ENCODE measurements at places on chromosomes 6 and 20. TPM values are rescaled to one million over a fixed set of nuclear protein-coding genes. Genes with fewer than 3 reads are reported as not detected.

DNA sequence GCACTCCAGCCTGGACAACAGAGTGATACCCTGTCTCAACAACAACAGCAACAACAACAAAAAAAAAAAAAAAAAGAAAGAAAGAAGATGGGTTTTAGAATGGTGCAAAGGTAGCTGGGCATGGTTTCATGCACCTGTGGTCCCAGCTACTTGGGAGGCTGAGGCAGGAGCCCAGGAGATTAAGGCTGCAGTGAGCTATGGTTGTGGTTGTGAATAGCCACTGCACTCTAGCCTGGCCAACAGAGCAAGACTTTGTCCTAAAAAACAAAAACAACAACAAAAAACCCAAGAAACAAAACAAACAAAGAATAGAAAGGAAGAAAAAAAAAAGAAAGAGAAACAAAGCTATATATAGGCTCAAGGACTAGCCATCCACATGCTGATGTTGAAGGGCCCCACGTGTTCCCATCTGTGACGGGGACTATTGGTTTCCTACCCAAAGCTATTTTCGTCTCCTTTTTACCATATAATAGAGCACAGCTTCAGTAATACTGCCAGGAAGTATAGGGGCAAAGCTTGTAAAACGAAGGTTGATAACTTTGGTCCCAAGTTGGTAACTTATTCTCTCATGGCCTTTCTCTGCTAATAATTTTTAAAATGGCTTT, 7.9 kb upstream of the EEF1E1 start:
- DNase-seq: no peak
- H3K27me3 ChIP-seq: no peaks in the 10 kb centered on the region
- no peaks in the 10 kb centered on the region for H3K36me3 ChIP-seq

DNA sequence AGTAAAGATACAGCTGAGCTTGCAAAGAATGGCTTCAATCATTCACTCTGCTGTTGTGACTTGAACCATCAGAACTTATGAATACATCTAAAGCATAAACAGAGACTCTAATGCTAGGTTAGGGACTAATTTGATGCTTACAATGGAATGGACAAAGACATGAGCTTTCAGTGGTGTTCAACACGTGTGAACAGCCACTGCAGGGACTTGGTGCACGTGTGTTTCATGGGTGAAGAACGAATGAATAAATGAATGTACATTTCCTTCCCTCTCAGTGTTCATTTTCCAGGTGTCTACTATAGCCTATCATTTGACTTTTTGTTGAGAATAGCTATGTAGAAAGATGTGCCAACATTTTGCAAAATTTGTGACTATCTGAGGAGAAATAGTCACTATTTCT, 98.3 kb downstream of the VIP start:
- no peaks in the 10 kb centered on the region for H3K36me3 ChIP-seq
- H3K4me3 ChIP-seq: no peak overlapping the region
- H3K27me3 ChIP-seq: peaks cover 38% of the 10 kb centered on the region
- DNase-seq: no peak

DNA sequence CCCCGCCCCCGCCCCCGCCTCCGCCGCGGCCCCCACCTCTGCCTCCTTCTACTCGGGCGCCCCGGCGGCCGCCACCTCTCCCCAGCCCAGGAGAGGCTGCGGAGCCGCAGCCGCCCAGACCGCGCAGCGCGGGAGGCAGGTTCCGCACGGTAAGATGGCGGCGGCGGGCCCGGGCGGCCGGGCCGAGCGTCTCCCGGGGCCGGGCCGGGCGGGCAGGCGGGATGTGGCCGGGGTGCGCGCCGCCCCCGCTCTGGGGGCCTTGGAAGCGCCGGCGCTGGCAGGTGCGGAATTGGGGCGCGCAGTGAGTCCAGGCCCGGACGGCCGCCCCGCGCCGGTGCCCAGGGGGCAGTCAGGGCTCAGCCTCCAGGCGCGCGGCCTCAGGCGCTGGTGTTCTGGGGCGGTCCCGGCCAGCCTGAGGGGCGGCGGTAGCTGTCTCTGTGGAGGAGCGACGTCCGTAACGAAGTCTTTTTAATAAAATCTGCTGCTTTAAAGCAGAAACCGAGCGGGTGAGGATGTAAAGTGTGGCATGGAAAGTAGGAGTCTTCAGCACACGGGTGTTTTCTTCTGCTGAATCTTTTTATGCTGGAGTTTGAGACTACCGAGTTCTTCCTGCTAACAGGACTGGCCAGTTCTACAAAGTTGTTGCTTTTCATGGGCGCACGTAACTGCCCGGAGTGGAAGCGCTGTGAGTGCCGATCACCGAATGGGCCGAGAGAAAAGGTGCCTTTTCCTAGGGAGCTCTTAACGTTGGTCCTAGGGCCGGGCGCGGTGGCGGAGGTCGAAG, at the start of gene GID8:
Gene GID8, plus strand, starts transcription at position 43 of the 784 bp plus-strand sequence. CDS start 3,356 bp downstream, outside the sequence.
- peaks cover 12% of the 10 kb centered on the region for H3K4me1 ChIP-seq
- H3K27me3 ChIP-seq: no peaks in the 10 kb centered on the region
- H3K36me3 ChIP-seq: peaks cover 25% of the 10 kb centered on the region
- DNase-seq: peak; percentile 34

DNA sequence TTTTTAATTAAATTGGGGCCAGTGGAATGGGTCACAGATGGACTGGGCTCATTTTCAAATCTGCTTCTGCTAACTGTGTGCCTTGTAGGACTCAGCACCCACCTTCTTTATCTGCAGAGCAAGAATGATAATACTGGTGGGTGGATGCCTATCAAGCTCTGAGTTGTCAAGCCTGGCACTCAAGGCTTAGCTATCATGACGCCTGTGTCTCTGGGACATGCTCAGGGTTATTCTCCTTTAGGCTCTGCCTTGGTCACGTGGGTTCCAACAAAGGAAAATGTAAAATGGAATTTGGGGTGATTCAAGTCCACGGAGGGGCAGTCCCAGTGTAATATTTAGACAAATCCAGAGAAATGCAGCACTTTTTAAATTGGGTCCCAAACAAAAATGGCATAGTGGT, 202.3 kb downstream of the TSHZ2 start:
- H3K4me1 ChIP-seq: no peaks in the 10 kb centered on the region
- no peak overlapping the region for H3K27ac ChIP-seq
- H3K36me3 ChIP-seq: no peaks in the 10 kb centered on the region
- H3K27me3 ChIP-seq: no peaks in the 10 kb centered on the region

DNA sequence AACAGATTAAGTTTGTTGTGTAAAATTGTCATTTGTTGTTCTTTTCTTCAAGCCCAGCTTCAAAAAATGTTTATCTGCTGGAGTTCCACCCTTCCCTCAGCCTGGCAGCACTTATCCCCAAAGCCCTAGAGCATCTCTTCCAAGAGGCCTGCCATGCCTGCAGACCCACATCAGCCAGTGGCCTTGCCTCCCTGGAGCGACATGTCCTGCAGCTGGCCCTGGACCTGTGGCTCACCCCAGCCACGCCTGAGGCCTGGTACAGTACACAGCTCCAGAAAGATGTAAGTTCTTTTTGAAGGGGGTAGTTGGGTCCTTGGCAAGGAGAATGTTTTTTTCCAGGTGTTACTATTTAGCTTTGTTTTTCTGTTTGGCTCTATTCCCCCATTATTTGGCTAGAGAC, 124.8 kb downstream of the CD164 start:
- H3K36me3 ChIP-seq: no peaks in the 10 kb centered on the region
- no peaks in the 10 kb centered on the region for H3K27me3 ChIP-seq
- H3K4me1 ChIP-seq: no peaks in the 10 kb centered on the region
- DNase-seq: no peak
- no peak overlapping the region for H3K27ac ChIP-seq
- no peak overlapping the region for H3K4me3 ChIP-seq

DNA sequence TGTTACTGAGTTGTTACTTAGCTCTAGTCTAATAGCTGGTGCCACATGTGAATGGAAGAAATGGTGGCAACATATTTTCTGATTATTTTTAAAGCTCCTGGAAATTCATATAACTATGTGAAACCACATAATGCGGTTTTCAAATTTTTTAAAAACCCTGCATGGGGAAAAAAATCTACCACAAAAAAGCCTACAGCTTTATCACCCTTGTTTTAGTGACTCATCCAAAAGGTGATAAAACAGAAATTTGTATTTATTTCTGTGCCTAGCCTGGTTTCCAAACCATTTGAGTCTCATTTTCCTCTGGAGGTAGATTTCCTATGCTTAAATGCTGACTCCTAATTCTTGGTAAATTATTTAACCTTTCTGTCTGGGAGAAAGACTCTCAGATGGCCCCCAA, 5.4 kb upstream of the FBXO30 start:
- no peaks in the 10 kb centered on the region for H3K27me3 ChIP-seq
- DNase-seq: no peak
- peaks cover 2% of the 10 kb centered on the region for H3K36me3 ChIP-seq
- no peak overlapping the region for H3K4me3 ChIP-seq

GRCh38 chr6:36230371-36230770, 33.8 kb downstream of the BRPF3 start:
- H3K27me3 ChIP-seq: no peaks in the 10 kb centered on the region
- H3K27ac ChIP-seq: no peak overlapping the region
- no peak for DNase-seq
- peaks cover 40% of the 10 kb centered on the region for H3K36me3 ChIP-seq
- no peaks in the 10 kb centered on the region for H3K4me1 ChIP-seq
- H3K4me3 ChIP-seq: no peak overlapping the region

DNA sequence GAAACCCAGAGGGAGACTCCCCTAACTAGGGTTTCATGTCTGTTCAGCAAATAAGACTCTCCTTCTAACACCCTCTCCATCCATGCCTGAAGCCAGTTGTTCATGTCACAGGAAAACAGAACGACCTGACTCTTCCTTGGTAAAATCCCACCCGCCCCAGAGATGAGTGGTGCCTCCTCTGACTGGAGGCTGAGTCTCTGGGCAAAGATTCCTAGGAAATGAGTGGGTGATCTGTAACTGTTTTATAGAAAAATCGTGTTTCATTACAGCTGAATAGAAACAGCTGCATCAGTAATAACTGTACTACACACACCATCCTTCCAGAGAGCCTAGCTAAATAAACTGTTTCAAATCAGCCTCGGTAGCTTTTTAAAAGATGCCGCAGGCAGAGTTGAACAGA, 37.4 kb upstream of the MRPS10 start:
- no peak for DNase-seq
- no peak overlapping the region for H3K27ac ChIP-seq
- peaks cover 78% of the 10 kb centered on the region for H3K36me3 ChIP-seq
- H3K4me1 ChIP-seq: peaks cover 15% of the 10 kb centered on the region

- H3K36me3 ChIP-seq: no peaks in the 10 kb centered on the region
- peak; percentile 6 for DNase-seq
- no peak overlapping the region for H3K4me3 ChIP-seq
- H3K4me1 ChIP-seq: no peaks in the 10 kb centered on the region
- H3K27ac ChIP-seq: no peak overlapping the region
Measured at GRCh38 chr6:116476002-116476678, 15.0 kb downstream of the CALHM6 start.

DNA sequence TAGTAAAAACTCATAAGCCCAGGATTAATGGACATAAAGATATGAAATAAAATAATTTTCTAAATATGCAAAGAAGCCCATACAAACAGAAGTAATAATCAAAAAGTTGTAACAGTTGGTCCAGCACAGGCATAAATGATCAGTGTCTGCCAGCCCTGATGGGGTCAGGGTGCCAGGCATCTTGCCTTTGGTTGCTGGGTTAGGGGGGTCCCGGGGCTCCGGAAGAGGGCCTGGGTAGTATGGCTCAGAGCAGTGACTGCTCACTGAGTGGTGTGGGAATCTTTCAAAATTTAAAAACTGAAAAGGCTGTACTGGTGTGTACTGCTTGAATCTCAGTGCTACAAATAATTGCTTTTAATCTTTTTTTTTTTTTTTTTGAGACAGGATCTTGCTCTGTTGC, 7.7 kb upstream of the QKI start:
- no peaks in the 10 kb centered on the region for H3K36me3 ChIP-seq
- no peak overlapping the region for H3K4me3 ChIP-seq
- no peaks in the 10 kb centered on the region for H3K27me3 ChIP-seq
- no peak overlapping the region for H3K27ac ChIP-seq

GRCh38 chr20:19308146-19308545, 95.7 kb downstream of the SLC24A3 start:
- H3K4me1 ChIP-seq: no peaks in the 10 kb centered on the region
- no peak for DNase-seq
- no peaks in the 10 kb centered on the region for H3K27me3 ChIP-seq
- H3K27ac ChIP-seq: no peak overlapping the region

DNA sequence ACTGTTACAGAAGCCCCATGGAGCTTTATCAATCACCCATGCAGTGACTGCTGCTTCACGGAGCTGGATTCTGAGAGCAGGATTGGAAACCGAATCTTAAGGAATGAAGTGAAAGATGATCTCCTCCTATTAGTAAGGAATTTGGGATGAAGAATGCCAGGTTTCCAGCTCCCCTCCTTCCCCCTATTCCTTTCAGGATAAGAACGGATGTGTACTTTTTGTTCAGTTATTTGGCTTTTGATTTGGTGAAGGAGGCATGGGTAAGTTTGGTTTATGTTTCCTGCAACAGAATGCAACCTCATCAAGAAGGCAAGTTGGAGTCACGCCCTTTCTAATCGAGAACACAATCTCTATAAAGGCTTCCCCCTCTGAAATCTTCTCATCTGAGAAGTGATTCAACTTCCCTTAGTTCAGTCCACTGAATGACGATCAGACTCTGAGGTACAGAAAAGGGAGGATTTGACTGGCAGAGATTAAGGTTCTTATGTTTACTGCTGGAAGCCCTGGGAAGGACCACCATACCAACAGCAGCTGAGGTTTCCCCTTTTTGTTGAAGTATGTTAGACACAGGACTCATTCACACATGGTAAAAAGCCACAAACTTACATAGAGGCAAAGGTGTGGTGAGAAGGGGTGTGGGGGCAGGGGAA, 5.5 kb downstream of the ELMO2 start:
- H3K4me1 ChIP-seq: peaks cover 29% of the 10 kb centered on the region
- no peaks in the 10 kb centered on the region for H3K27me3 ChIP-seq
- peak overlapping the region; percentile 71 for H3K27ac ChIP-seq

DNA sequence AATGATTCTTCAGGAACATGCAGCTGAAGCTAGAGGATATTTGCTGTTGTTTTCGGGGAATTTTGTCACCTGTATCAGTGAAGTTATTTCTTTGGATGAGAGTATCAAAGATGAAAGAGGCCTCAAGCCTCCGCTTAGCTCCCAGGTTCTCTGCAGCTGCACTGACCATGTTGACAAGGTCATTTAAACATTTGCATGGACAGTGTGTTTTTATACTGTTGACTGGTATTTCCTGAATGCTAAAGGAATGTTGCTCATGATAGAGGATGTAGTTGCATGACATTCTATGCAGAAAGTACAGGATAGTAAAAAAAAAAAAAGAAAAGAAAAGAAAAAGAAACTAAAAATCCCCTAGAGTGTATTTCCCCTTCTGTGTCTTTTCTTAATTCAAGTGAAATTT, 165.6 kb upstream of the LAMP5 start:
- DNase-seq: no peak
- H3K4me1 ChIP-seq: peaks cover 6% of the 10 kb centered on the region

- no peak overlapping the region for H3K27ac ChIP-seq
- peaks cover 95% of the 10 kb centered on the region for H3K36me3 ChIP-seq
- no peaks in the 10 kb centered on the region for H3K27me3 ChIP-seq
- no peak overlapping the region for H3K4me3 ChIP-seq
- DNase-seq: no peak
- H3K4me1 ChIP-seq: no peaks in the 10 kb centered on the region
Measured at GRCh38 chr6:56507517-56507916, 135.2 kb downstream of the DST start.

The CD40 gene
- 1.5 TPM for total RNA-seq

The BPIFB4 gene
- not detected for total RNA-seq

The PRSS16 gene
- 27.9 TPM for total RNA-seq

The CNKSR3 gene
- 4.8 TPM for total RNA-seq

The NFATC2 gene
- total RNA-seq: 0.12 TPM

The POLH gene
- total RNA-seq: 34.5 TPM

The SMLR1 gene
- not detected for total RNA-seq

The DPPA5 gene
- not detected for total RNA-seq

The ADTRP gene
- 25.3 TPM for total RNA-seq

The PRDM13 gene
- not detected for total RNA-seq

The PPIL6 gene
- 6.5 TPM for total RNA-seq

The BCAS1 gene
- total RNA-seq: not detected

The CLDN20 gene
- not detected for total RNA-seq

The PBX2 gene
- total RNA-seq: 49.2 TPM
